AG04450 (cell line): ENCODE measurements at places on chromosomes 7 and 10. TPM values are rescaled to one million over a fixed set of nuclear protein-coding genes. Genes with fewer than 3 reads are reported as not detected.

The PGAM2 gene
- not detected in 2 replicates for polyA plus RNA-seq

- DNase-seq: no peak
These were observed 594.3 kb downstream of the REEP3 start for GRCh38 chr10:64115471-64115870.

The EBLN1 gene
- polyA plus RNA-seq: not detected in 2 replicates

- no peak for DNase-seq
These were observed 650 bp upstream of the ZFAND2A start for GRCh38 chr7:1160670-1161021.

DNA sequence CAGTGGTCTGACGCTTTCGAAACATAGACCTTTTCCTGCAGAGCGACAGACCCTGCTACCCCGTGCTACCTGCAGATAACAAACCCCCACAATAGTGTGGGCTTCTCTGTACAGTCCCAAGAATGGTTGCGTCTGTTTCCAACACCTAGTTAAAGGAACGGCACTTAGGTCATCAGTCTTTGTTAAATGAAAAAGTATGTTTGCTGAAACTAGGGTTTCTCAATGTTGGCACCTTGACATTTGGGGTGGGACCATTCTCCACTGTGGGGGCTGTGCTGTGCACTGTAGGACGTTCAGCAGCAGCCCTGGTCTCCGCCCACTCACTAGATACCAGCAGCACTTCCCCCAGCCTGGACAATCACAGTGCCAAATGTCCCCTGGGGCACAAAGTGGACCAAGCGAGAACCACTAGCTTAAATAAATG, 13.7 kb downstream of the TECTB start:
- no peak for DNase-seq
